NCI-H1092 (cell line): ENCODE measurements at places on chromosomes 16 and 17.

- DNase-seq = no peak
Observed at GRCh38 chr17:35345926-35346771, 27.3 kb downstream of the SLFN11 start.

DNA sequence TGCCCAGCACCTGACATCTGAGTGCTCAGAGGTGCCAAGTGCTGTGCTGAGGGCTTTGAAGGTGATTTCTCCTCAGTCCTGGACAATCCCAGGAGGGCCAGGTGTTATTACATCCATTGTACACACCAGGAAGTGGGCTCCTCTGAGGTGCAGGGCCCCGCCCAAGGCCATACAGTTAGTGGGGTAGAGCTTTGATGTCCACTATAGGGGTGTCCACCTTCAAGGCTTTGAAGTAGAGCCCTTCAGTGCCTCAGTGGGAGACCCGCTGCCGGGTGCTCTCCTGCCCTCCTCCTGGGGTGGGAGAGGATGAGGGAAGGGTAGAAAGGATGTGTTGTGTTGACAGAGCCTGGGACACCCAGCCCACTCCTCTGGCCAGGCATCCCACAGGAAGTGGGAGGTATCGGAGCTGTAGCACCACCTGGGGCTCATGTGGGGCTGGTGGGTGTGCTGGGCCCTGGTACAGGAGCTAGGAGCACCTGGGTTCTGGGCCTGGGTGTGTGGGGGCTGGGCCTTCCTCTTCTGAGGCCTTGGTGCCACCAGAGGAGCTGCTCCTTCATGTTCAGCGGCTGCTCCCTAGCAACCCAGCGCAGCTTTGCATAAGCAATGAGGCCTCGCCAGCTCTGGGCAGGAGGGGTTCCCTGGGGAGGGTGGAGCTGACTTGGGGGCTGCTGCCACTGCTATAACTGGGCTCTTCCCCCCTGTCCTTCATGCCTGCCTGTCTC lies 7.4 kb downstream of the LASP1 start:
- no peak for DNase-seq

DNA sequence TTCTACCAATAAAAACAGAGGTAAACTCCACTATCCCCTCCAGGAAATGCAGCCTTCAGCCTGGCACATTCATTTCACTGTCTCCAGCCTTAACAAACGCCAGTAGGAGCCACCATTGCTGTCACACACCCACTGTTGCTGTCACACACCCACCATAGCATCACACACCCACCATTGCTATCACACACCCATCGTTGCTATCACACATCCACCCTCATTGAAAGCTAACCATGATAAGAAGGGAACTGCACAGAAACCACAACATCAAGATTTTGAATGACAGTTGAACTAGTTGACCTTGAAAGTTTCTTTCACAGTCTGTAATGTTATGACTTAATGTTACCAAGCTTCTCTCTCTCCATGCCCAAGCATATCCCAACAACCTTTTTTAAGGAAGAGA lies 38.1 kb downstream of the SHCBP1 start:
- DNase-seq = no peak

DNA sequence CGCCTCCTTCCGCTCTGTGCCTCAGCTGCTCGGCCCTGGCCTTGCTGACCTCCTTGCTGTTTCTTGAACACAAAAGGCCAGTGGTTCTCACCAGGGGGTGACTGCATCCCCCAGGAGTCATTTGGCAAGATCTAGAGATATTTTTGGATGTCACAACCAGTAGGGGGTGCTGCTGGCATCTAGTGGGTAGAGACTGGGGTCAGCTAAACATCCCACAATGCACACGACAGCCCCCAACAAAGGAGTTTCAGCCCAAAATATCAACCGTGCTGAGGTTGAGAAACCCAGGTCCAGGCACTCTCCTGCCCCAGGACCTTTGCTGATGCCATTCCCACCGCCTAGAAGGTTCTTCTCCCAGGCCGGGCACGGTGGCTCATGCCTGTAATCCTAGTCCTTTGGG lies 39.7 kb downstream of the ABCC6 start:
- no peak for DNase-seq

- DNase-seq = no peak
Observed at GRCh38 chr16:26177438-26177837, 485.7 kb downstream of the HS3ST4 start.

DNA sequence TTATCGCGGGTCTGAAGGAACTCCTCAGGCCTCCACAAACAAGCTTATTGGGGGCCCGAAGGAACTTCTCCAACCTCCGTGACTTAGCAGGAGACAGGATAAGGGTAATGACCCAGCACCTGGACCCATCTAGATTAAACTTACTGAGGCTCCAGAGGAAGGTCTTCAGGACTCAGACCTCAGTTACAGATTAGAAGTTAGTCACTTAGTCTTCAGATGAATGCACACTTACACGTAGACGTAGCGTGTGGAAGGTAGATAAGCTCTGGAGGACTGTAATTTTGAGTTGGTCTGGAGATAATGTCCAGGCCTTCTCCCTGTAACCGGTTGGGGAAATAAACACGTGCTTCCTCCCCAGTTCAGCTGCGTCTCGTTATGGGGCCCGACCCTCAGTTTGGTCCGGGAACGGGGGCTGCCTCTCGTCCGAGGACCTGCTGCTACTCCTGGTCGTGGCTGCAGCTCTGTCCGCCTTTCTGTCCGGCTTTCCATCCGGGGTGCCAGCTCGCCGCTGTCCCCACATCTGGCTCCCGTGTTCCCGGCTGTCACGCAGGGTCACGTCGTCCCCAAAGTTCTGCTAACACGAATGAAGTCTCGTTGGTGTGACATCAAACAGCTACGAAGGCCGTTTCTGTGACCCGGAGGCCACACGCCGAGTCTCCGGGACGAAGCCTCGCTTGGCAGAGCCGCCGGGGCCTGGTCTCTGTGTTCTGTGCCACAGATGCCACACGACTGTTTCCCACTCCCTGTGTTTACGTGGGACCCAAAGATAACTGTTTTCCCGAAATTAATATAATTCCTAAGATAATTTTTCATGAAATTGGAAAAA lies 11.8 kb upstream of the SECTM1 start:
- no peak for DNase-seq
